ENCODE measurements at places on chromosomes 6 and 20.

- no peak for DNase-seq
These were observed 32.4 kb downstream of the EZR start for GRCh38 chr6:158786645-158787304.

DNA sequence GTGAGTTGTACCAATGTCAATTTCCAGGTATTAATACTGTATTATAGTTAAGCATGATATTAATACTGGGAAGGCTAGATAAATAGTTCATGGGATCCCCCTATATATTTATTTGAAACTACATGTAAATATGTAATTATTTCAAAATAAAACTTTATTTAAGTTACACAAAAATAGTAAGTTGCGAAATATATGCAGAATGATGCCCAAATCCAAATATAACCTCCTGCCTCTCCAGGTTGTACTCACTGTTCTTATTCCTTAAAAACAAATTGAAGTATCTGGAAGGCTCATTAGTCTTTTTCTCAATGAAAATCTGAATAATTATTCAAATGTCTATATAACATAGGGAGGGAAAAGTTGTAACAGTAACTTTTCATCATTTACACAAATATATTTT, 161.9 kb upstream of the DEFB112 start:
- DNase-seq, result no peak

- peak; percentile 27 for DNase-seq
These were observed 48.6 kb downstream of the SLC2A10 start for GRCh38 chr20:46757754-46758678.

GRCh38 chr6:30876039-30876730, 8.1 kb upstream of the DDR1 start:
- DNase-seq, result no peak

DNA sequence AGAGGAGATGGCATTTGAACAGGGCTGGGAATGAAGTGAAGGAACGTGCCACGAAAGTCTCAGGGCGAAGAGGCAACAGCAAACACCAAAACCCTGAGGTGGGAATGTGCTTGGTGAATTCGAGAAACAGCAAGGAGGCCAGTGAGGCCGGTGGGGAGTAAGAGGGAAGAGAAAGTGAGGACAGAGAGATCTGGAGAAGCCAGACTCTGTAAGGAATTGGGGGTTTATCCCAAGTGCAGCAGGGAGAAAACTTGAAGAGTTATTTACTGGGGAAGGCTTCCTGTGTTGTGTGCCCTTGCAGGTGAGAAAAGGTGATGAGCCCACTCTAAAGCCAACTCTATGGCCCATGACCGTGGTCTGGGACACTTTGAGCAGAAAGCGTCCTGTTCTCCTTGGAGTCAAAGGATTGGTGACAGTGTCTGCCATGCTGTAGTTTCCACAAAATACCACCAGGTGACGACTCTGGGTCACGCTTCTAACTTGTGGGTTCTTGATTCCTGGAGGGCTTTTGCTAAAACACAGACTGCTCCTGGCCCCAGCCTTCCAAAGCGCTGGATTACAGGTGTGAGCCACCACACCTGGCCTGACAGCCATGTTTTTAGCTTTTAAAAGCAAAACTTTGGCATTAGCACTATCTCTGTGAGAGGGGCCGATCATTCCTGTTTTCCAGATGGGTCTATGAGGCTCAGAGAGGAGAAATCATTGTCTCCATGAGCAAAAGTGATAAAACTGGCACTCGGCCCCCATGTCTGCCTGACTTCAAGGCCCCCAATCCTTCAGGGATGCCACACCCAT, 18.0 kb upstream of the CSNK2A1 start:
- peak; percentile 51 for DNase-seq

DNA sequence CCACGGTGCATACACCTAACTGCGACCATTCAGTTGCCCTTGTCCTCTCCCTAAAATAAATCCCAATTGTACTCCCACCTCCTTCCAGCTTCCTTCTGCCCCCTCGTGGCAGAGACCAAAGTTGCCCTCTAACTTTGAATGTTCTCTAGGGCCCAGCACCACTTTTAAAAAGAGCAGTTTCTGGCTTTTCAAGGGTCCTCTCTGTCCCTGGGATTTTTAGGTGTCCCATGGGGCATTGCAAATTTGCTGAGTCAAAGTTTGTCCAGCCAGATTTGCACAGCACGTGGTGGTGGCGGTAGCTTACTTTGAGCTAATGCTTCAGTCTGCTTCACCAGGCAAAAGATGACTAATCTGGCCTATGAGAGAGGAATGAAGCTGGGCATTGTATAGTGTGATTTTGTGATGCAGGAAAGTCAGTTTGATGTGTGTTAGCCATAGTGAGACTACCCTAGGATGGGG, 100.2 kb downstream of the PERP start:
- peak; percentile 14 for DNase-seq

GRCh38 chr6:105380634-105381033, 22.2 kb downstream of the PREP start:
- DNase-seq, result no peak

- no peak for DNase-seq
These were observed 160.1 kb downstream of the ZFAND3 start for GRCh38 chr6:37979392-37980221.

DNA sequence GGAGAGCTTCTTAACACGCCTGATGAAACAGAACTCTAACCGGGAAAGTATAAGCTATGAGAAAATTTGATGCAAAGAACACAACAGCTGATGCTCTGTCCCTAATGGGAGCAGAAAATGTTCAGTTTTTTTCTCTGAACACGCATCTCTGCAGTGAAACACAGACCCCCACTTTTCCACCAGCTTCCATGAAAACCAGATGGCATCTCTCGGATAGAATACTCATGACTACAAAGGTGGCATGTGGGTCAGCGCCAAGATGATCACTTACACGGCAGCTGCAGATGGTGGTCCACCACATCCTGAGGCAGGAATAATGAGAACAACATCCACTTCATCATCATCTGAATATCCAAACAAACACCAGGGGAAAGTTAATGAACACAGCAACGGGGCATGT, 85.2 kb upstream of the CNR1 start:
- DNase-seq, result no peak

GRCh38 chr6:53795340-53795701, 516 bp downstream of the LRRC1 start:
- no peak for DNase-seq

DNA sequence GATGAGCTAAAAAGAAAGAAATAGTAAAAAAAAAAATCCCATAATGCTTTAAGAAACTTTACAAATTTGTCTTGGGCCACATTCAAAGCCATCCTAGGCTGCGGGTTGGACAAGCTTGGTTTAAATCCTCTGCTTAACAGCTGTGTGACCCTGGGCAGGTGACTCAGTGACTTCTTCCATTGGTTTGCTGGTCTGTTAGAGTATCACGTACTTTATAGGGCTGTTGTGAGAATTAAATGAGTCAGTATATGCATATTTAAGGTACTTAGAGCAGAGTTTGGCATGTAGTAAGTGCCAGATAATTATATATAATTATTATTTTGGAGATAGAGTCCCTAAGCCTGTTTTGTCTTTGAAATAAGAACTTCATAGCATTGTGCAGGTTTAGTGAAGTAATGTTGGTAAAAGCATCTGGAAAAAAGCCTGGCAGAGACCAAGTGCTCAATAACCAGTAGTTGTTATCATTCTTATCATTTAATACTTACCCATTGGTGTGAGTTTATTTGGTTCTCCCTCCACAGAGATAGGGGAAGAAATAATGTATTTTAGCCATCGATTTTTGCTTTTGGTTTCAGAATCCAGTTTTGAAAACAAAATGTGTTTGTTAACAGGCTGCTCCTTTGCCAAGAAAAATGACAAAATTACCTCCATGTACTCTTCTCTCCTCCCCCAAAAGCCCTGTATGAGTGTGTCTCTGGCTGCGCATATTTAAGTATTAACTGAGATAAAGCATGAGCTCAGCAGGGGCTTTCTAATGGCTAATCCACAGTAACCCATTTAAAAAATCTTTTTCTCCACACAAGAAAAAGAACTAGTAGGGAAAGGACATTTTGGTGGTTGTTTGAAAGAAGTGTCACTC, 67.2 kb downstream of the FOXO3 start:
- no peak for DNase-seq

DNA sequence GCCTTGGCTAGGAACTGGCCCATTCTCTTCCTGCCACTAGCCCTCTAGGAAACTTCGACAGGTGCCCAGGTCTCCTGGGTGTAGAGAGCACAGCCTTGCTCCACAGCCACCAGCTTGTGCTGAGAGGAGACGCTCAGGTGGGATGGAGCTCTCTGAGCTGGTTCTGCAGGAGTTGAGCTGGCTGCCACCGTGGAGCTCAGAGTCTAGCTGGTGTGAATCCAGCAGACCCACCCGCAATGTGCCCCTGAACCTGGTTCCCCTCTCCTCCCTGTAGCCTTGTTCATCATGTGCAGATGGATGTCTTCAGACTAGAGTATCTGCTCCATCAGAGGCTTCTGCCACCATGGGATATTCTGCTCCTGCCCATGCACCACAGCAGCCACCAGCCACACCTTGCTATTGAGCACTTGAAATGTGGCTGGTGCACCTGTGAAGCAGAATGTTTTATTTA, 222.5 kb downstream of the SYNDIG1 start:
- DNase-seq, result no peak

GRCh38 chr20:32894026-32894483, 35.3 kb downstream of the EFCAB8 start:
- peak; percentile 27 for DNase-seq

DNA sequence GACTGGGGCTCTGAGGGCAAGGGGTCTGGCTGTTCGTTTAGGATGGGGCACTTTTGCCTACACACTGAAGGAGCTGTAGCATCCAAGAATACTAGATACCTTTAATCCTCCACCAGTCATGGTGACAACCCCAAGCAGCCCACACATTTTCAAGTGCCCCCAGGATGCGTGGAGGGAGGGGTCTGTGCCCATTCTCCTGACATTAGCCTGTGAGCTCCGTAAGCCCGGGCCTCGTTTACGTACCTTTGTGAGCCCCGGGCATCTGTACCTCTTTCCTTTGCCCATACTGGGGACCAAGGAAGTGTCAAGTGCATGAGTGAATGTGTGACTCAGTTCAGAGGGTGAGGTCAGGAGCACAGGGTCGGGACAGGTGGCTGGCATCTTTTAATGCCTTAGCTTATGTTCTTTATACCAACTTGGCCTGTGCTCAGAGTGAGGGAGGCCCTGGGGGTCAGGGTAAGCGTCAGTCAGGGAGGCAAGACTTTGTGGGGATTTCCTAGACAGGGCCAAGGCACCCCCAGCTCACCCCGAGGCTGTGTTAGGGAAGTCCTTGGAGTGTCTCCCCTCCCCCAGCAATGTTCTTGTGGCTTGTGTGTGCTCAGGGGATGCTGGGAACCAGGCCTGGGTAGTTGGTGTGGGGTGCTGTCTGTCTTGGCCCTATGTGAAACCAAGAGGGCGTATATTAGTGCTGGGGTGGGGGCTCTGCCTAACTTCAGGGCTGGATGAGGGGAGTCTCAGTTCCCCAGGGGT, 12.9 kb downstream of the VEGFA start:
- DNase-seq, result no peak

DNA sequence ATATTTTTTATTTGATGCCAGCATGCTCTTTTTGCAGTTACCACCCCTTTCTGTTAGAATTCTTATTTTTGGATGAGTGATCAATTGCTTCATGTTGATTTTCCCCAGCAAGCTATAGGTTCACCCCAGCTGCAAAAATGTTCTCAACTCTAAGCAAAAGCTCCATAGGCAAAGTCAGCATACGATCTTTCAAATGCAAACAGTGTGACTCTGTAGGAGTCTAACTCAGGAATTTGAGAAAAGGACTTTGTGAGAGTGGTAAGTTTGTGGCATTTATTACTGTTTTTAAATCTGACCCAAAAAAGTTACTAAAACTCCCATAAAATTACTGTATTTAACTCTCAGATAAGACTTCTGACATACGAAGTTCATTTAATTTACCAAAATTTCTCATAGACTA, 134.9 kb upstream of the HSF2 start:
- DNase-seq, result no peak

DNA sequence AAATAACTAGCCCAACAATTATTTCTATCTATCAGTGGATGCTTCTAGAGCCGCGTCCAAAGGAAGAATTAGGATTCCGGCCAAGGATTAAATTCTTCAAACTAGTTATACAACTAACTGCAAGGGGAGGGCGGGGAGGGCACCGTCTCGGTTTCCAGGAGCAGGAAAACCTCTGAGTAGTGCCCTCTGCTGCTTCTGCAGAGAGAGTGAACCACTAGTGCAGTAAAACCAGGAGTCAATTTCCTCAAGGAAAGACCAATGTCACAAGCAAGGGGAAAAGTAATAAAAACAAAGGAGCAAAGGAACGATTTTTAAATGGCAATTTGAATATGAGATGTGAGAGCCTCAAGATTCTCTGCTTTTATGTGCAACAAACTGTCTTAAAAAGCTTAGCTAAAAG, 16.5 kb upstream of the UBE2J1 start:
- no peak for DNase-seq

GRCh38 chr6:106617302-106617701, 12.0 kb downstream of the RTN4IP1 start:
- no peak for DNase-seq

DNA sequence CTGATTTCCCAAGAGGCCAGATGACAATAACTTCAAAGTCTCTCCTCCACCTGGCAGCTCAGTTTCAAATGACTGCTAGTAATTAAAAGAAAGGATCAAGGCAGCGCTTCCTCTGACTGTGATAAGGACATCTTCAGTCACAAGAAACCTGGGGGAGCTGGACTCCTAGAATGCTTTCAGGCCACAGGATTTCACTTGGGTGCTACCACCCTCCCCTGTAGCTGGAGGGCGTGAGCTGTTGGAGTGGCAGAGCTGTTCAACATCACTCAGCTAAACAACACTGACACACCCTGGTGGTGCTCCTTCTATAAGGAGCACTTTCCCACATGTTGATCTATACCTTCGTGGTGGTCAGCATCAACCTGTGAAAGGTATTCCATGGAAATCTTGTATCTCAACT, 2.2 kb upstream of the CNR1 start:
- DNase-seq, result no peak

- no peak for DNase-seq
These were observed 130.5 kb downstream of the VEGFA start for GRCh38 chr6:43900560-43900915.

GRCh38 chr6:134730013-134730412, 219.9 kb downstream of the ALDH8A1 start:
- DNase-seq, result no peak

GRCh38 chr20:54643761-54644160, 168.4 kb downstream of the DOK5 start:
- DNase-seq, result no peak

DNA sequence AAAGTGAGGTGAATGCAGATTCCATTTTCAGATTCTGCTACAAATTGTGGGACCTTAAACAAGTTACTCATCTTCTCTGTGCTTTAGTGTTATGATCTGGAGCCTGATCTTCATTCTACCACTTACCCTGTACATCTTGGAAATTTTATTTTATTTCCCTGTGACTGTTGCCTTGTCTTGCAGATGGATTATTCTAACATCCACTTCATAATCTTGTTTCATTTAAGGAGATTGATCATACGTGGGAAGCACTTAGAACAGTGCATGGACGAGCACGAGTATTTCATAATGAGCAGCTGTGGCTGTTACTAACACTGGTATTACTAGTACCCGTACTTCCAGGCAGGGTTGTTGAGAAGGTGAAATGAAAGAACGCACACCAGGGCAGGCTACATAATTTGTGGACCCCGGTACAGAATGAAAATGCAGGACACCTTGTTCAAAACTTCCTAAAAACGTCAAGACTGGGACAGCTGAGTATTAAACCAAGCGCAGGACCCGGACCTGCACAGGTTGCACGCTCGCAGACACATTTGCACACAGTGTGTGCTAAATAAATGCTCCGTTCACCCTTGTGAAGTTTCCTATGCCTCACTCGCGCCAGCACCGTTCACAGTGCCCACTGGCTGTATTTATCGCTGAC, 535 bp upstream of the CCDC170 start:
- DNase-seq, result peak; percentile 48
